ENCODE measurements at places on chromosomes 4 and X.

DNA sequence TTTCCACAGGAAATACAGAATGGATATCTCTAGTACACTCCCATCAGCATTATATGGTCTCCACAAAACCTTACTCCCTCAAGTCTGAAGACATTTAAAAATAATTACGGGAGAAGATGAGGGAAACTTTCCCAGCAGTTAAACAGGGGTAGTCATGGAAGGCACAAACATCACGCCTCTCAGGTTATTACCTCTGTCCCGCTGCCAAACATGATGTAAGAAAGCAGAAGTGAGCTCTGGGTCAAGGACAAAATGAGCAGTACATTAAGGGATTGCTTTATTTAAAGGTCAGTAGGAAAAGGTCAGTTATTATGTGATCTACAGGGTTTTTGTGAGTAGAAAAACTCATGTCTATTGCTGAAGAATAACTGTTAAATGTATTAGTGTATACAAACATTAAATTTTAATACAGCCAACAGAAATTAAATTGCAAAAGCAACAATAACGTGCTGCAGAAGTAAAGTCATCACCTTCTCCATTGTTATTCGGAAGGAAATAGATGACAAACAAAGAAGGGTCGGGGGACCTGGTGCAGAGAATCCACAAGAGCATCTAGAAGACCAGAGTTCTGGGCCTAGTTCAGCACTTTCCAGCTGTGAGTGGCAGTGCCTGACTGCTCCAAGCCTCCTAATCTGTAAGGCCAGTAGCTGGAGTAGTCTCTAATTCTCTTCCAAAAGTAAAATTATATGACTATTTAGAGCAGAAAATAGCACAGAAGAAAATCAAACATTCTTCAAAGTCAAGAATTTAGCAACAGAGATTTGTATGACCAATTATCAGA is 171.2 kb downstream of the PPP3CA start:
- no peak for DNase-seq

DNA sequence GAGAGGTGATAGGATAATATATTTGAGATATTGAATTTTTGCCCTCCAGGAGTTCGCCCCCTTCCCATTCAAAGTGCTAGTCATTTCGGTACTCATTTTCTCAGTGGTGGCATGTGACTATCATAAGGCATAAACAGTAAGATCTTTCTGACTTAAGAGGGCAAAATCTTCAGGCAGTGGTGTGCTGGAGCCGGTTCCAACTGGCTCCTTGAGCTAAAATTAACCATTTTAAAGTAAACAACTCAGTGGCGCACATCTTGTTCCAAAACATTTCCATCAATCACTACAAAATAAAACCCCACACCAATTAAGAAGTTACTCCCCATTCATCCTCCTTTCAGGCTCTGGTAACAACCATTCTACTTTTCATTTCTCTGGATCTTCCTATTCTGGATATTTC is 43.3 kb downstream of the LUZP4 start:
- no peak for DNase-seq

GRCh38 chr4:166594326-166594946 is 639.9 kb downstream of the SPOCK3 start:
- DNase-seq, result no peak

DNA sequence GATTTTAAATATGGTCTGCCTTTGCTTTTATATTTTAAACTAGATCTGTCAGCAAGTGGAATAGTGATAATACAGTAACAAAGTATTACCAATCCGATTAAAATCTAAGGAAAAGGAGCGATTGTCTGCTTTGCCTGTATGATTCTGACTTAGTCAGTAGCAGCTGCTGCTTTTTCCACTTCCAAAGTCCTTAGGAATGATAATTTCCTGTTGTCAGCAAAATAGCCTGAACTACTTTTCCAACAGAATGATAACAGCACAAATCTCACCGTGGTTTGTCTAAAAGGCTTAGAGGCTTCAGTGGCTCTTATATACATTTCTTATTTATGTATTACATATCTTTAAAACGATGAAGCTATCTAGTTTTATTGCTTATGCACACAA is 290.0 kb downstream of the ANK2 start:
- DNase-seq, result no peak

DNA sequence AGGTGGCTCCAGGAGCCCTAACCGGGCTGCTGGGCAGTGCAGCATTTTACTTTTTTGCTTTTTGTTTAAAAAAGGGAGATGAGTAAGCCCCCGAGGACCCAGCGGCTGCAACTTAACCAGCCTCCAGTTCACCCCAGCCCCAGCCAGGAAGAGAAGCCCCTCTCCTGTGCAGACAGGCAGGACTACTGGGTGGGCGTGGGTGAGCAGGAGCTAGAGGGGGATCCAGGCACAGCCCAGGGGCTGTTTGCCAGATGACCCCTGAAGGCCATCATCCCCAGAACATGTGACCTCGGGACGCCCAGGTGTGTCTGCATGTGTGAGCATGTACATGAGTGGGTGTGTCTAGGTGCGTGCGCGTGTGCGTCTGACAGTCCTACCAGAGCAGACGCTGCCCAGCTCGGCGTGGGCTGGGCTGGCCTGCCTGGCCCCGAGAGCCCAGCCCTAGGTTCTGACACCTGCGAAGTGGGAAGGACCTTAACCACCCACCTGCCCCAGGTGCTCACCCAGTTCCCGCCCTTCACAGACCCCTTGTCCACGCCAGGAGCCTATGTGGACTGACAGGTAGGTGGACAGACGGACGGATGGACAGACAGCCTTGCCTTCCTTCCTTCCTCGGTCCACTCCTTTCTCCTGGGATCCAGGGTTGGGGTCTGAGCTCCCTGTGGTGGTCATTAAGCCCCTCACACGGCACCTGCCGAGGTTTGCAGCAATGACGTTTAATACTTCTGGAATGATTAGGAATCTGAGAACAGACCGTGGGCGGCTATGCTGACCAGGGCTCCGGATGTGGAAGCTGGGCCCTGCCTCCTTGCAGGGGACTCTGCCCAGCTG is 7.8 kb upstream of the HAUS3 start:
- DNase-seq, result peak; percentile 5

- DNase-seq, result no peak
These were observed 82.5 kb downstream of the GASK1B start for GRCh38 chr4:158090323-158090722.

DNA sequence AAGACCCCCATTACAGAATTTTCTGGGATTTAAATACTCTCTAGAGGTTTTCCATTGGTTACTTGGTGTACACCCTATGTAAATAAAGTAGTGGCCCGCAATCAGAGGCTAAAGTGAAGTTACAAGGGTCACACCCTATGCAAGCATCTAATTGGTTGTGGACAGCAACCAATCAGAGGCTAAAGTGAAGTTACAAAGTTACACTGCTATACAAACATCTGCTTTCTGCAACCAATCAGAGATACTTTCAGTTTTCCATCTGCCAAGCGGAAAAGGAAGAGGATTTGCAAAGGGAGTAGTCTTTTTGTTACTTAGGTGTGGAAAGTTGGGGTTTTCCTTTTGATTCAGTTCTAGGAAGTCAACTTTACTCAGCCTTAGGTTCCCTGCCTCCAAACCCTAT is 2.0 kb upstream of the ATRX start:
- DNase-seq, result no peak

GRCh38 chr4:25085671-25086070 is 54.9 kb upstream of the LGI2 start:
- no peak for DNase-seq

DNA sequence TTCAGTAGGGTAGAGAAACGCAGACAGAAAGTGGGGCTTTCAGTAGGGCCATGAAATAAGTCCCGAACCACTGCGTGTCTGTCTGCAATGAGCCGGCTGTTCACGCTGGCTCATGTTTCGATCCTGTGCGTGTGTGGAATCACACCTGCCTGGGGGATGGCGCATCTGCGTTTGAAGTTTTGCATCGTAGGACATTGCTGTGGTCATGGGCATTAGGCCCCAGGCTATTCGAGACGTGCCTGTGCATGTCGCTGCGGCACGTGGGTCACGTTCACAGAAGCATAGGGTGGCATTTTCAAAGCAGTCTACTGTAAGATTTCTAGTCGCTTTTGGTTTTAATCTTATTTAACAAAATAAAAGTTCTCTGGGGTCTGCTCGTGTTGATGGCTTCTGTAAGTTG is 25.5 kb upstream of the HGFAC start:
- DNase-seq, result no peak

GRCh38 chr4:53919535-53919934 is 144.9 kb downstream of the CHIC2 start:
- no peak for DNase-seq

GRCh38 chr4:72319601-72320021 is 249.4 kb downstream of the ADAMTS3 start:
- no peak for DNase-seq

Measured in activated CD4-positive, alpha-beta T cell treated with anti-CD3 and anti-CD28 coated beads for 1 hour (primary cell).